Stimulated activated CD8-positive, alpha-beta memory T cell treated with anti-CD3 and anti-CD28 coated beads, Interleukin-15, amount 100 ng/mL, for 48 hours (primary cell): ENCODE measurements at places on chromosomes 7 and 10.

GRCh38 chr7:45720989-45721388, 146.8 kb downstream of the ADCY1 start:
- no peak for DNase-seq

GRCh38 chr10:118216571-118217170, 125.5 kb downstream of the FAM204A start:
- no peak for DNase-seq

DNA sequence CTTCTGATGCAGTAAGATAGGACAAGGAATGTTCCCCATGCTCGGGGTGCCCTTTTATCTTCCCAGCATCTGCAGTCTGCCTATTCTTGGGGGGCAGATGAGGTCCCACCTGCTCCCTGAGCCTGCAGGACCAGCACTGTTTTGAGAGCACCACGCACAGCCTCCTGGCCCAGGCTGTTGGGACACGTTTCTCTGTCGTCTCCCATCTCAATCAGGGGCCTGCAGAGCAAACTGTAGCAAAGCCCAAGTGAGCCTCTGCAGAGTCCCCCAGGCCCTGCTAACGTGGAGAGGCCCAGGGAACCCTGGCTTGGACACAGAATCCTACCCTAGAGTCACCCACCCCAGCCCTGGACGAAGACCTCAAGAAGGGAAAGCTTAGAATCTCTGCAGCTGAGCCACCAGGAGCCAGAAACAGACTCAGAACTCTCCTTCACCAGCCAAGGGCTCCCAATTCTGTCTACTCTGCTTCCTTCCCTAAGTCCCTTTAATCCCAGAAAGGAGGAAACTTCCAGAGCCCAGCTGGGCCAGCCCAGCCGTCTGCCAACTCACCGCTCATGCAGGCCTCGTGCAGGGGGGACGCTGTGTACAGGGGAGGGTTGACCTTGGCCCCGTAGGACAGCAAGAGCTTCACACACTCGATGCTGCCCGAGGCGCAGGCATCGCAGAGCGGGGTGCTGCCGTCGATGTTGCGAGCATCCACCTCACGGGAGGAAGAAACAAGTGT, 15.6 kb downstream of the ASB13 start:
- DNase-seq: no peak

- no peak for DNase-seq
Measured at GRCh38 chr10:92801978-92802872, 46.1 kb upstream of the EXOC6 start.

- no peak for DNase-seq
Measured at GRCh38 chr7:89312551-89312950, 517.0 kb upstream of the TEX47 start.
